ENCODE measurements at places on chromosomes 3 and 15.

DNA sequence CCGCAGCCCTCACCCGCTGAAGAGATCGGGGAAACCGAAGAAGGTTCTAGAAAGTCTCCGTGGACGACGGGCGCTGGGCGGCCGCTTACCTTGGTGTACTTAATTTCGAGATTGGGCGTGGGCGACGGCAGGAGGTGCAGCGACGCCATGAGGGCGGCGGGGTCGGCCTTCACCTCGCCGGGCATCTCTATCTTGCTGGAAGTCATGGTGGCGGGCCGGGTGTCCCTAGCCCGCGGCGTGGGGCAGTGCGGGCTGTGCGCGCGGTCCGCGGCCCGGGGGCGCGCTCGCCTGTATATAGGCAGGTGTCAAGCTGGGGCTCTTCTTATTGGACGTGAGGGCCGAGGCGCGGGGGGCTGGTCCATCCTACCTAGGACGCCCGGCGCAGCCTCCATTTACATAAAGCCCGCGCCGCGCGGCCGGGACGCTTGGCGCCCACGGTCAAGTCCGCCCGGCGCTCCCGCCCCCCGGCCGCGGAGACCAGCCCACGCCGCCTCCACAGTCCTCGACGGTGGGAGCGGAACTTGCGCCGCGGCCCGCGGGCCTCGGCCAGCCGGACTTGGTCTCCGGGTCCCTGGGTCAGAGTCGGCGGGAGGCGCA is at the start of gene ALDH1A2:
TSS of gene ALDH1A2 (minus strand) at position 267 of the 597 bp plus-strand sequence. CDS start at position 206, 61 bp downstream.
- DNase-seq, result no peak

DNA sequence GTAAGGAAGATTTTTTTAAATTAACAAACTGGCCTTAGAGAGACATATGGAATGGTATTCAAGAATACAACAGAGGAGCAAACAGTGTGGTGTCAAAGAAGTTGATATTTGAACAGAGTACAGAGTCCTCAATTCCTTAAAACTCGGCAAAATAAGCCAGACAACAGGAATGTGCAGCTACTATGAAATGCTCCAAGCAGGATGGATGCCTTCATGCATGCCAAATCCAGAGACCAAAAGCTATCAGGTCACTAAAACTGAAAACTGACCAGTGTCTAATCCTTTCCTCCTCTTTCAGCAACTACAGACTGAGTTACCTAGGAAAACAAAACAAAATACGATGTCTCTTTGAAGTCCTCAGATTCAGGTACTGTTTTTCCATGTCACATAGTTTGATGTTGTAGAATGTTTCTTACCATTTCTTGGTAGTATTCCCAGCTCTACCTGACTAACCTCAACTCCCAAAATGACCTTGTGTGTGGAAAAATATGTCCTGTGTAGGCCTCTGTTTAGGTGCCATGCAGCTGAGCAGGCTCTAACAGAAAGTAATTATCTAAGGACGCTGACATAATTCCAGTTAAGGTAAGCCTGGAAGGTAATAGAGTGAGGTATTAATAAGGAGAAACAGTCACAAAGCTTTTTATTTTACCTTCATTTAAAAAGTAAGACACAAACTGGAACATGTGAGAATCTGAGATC is 46.9 kb downstream of the TBL1XR1 start:
- no peak for DNase-seq

- DNase-seq, result no peak
These were observed 1.7 kb downstream of the P2RY13 start for GRCh38 chr3:151327571-151328198.

GRCh38 chr15:85709250-85709649 is 85.5 kb downstream of the KLHL25 start:
- no peak for DNase-seq

- no peak for DNase-seq
These were observed 427.8 kb downstream of the LPP start for GRCh38 chr3:188581792-188582191.

Measured in hematopoietic multipotent progenitor cell treated with erythropoietin and hydrocortisone succinate and interleukin-3 and kit ligand, for 17 days (in vitro differentiated cells).